ENCODE measurements at places on chromosomes 16 and 17.
A peak's percentile ranks its signal among the peaks of the same experiment; 100 is the strongest.

DNA sequence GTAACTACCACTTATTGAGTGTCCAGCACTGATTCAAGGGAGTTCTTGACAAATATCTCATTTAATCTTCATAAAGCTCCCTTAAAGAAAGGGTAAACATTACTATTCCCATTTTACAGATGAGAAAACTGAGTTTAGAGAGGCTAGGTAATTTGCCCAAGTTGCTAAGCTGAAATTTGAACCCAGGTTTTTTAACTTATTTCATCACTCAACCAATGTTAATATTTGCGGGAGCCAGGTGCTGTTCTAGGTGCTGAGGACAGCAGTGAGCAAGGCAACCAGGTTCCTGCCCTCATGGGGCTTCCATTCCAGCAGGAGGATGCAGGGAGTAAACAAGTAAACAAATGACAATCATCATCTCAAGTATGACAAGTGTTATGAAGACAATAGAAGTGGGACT lies 104.0 kb upstream of the LHX1 start:
- no peak for DNase-seq

DNA sequence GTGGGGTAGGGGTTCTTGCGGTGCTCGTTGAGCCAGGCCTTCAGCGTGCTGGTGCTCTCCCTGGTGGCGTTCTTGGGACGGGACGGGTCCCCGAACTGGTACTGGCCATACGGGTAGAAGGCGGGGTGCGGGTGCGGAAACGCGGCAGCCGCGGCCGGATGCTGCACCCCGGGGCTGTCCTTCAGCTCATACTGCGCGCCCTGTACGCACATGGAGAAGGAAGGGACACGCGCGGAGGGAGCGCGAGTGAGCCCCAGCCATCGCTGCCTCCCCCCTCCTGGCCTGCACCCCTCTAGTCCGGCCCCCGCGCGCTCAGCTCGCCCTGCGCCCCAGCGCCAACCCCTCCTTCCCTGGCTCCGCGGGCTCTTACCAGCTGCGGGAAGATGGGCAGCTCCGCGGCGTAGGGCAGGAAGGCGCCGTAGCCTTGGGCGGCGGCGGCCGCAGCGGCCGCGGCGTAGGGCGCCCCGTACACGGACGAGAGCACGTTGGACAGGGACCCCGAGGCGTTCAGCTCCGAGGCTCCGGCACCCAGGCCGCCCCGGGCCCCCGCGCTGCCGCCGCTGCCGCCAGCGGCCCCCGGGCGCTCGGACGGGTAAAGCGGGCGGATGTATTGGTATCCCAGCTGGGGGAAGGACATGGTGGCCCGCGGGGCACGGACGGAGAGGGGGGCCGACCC lies 1.0 kb downstream of the IRX3 start:
- no peak for DNase-seq

DNA sequence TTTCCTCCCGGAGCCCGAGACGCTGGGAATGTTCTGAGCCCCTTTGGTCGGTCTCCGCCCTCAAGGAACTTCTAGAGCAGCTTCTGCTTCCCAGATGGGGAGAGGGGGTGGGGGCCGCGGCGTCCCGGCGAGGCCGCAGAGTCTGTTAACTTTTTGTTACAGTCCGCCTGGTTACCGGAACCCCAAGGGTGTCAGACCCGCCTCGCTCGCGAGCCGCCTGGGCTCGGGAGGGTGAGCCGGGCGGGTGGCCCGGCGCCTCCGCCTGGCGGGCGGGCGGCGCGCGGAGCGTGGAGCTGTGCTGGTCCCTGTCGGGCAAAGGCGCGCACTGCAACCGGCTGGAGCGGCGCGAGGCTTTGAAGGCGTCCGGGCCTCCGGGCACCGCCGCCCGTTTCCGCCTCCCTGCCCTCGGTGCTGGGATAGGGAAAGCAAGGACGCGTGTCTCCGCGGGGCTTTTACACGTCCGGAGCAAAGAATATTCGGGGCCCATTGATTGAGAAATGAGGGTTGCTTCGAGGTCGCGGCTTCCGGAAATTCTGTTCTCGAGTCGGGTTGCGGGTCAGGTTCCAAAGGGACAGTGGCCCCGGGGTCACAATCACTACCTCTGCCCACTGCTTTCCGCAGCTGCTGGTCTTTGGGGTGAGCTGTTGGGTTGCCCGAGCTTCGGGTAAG lies 1.7 kb downstream of the HS3ST3B1 start:
- peak; percentile 79 for DNase-seq

GRCh38 chr17:15351925-15352324 lies 10.5 kb upstream of the TEKT3 start:
- no peak for DNase-seq
